ENCODE measurements at places on chromosomes 6 and 20.
A peak's percentile ranks its signal among the peaks of the same experiment; 100 is the strongest.

- DNase-seq = peak; percentile 53
Measured at GRCh38 chr20:9609887-9610502, 95.6 kb downstream of the LAMP5 start.

- peak; percentile 99 for DNase-seq
Measured at GRCh38 chr20:62598761-62599194, 43.5 kb upstream of the SLCO4A1 start.

DNA sequence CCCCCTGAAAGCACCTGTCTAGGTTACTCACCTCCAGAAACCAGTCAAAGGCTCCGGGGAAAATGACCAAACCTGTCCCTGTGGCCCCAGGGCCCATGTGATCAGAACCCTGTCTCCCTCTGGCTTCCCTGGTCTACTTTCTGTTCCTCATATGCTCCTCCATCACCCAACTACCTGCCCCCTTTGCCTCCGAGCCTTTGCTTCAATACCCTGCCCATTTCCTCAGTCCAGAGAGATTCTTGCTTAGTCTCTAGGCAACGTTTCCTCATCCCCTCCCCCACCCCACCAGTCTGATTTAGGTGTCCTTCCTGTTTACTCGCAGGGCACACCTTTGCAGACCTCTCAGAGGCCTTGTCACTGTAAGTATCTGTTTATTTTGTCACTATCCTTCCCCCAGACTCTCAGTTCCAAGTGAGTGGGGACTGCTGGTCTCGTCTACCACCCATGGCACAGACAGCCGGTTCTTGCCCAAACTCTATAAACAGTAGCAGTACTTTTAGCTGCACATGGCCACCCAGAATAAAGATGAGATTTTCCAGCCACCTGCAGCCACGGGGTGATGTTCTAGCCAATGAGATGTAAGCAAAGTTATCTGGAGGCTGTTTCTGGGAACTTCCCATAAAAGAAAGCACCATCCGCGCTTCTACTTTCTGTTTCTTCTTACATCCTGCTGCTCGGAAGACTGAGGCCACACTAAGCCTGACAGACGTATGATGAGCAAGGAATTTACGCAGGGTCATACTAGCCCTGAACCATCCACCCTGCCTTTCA lies 13.3 kb downstream of the ELOVL5 start:
- DNase-seq = no peak

GRCh38 chr20:24389686-24390085 lies 79.7 kb upstream of the SYNDIG1 start:
- no peak for DNase-seq

GRCh38 chr6:12457094-12457493 lies 166.9 kb downstream of the EDN1 start:
- DNase-seq = no peak

GRCh38 chr20:22825076-22825475 lies 210.0 kb upstream of the SSTR4 start:
- no peak for DNase-seq

GRCh38 chr6:87806099-87806498 lies 104.1 kb upstream of the AKIRIN2 start:
- no peak for DNase-seq

- peak; percentile 76 for DNase-seq
Measured at GRCh38 chr6:143745166-143746133, 67.7 kb downstream of the PHACTR2 start.
